Chondrocyte (in vitro differentiated cells): ENCODE measurements at places on chromosomes 16 and 17.
A peak's percentile ranks its signal among the peaks of the same experiment; 100 is the strongest.

DNA sequence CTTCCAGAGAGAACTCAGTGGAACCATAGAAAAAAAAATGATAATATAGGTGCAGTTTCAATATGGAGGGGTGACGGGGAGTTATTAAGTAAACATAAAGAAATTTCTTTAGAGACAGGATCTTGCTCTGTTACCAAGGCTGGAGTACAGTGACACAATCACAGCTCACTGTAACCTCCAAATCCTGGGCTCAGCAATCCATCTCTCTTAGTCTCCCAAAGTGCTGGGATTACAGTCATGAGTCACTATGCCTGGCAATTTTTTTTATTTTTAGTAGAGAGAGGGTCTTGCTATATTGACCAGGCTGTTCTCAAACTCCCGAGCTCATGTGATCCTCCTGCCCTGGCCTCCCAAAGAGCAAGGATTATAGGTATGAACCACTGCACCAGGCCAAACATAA is 48.8 kb downstream of the NLRC5 start:
- DNase-seq = no peak

- DNase-seq = no peak
Observed at GRCh38 chr16:66064801-66065530, 301.5 kb upstream of the CDH5 start.

DNA sequence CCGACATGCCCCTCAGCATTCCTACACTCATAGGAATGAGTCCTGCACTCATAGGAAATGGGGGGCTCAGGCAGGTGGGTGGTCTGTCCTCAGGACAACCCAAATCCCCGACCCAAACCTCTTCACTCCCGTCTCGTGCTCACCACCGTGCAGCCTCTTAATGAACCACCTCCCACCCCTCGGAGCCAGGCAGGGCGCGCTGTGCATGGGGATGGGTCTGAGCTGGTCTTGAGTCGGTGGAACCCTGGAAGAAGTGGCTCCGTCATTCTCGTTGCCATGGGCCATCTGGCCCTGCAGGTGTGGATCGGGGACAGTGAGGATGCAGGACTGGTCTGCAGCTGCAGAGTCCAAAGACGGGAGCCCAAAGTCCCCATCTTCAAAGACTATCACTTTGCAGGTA is 6.4 kb upstream of the RAB40B start:
- DNase-seq = no peak

GRCh38 chr17:42985225-42985624 is 4.9 kb downstream of the RUNDC1 start:
- DNase-seq = no peak

GRCh38 chr17:78915872-78916632 is 9.1 kb downstream of the TIMP2 start:
- no peak for DNase-seq

DNA sequence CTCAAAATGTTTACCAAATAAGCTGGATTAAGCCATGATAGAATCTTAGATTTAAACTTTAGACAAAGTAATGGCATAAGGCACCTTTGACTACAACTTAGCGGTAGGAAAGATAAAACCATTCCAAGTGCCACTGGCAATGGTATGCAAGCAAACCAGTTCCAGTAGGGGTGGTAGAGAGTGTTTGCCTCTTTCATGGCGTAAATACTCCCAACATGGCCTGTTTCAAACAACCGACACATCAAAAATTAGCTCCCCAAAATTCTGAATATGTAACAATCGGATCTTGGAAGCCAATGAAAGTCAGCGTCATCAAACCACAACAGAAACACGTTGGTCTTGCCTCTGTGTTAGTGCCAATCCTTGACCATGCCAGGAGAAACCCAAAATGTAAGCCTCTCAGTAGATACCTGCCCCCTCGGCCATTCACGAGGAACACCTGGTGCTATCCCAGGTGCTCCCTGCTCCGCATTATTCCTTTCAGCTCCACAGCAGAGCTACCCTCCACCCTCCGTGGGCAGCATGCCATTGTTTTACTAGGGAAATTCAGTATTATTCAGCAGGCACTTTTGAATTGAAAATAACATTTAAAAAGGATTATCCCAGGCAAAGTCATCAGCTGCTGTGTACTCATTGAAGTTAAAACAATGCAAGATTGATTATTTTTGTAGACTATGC is 307.8 kb upstream of the CDH11 start:
- no peak for DNase-seq

DNA sequence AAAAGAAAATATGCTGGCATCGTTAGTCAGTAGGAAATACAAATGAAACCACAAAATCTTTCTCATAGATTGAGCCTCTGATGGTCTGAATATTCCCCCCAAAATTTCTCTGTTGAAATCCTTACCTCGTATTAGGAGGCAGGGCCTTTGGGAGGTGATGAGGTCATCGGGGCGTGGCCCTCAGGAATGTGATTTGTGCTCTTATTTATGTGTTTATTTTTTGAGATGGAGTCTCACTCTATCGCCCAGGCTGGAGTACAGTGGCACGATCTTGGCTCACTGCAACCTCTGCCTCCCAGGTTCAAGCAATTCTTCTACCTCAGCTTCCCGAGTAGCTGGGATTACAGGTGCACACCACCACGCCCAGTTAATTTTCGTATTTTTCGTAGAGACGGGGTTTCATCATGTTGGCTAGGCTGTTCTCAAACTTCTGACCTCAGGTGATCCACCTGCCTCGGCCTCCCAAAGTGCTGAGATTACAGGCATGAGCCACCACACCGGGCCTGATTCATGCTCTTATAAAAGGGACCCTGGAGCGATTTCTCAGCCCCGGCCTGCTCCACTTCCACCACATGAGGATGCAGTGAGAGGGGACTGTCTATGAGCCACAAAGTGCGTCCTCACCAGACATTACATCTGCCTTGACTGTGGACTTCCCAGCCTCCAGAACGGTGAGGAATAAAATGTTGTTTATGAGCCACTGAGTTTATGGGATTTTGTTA is 53.1 kb downstream of the DNAH17 start:
- peak; percentile 6 for DNase-seq

GRCh38 chr16:47978491-47979163 is 177.2 kb downstream of the ABCC12 start:
- no peak for DNase-seq

DNA sequence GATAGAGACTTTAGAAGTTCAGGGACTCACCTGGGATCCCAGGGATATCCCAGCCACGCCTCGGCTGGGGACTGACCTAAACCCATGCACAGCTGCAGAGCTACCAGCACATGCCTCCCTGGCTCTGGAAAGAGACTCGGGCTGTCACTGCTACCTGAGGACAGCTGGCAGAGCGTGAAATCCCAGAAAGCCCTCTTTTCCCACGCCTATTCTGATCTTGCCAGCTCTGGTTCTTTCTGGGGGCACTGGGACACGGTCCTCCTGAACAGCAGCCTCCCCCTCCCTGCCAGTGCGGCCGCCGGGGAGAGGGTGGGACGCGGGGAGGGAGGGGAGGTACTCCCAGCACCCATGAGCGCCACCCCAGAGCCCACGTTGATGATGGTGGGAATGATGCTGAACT is 10.8 kb downstream of the P2RX5 start:
- DNase-seq = no peak

GRCh38 chr16:85524365-85524629 is 88.8 kb upstream of the GSE1 start:
- no peak for DNase-seq

GRCh38 chr17:49259663-49260010 is 29.1 kb upstream of the PHOSPHO1 start:
- no peak for DNase-seq

- peak; percentile 48 for DNase-seq
Observed at GRCh38 chr17:27541301-27542023, 85.2 kb downstream of the KSR1 start.

DNA sequence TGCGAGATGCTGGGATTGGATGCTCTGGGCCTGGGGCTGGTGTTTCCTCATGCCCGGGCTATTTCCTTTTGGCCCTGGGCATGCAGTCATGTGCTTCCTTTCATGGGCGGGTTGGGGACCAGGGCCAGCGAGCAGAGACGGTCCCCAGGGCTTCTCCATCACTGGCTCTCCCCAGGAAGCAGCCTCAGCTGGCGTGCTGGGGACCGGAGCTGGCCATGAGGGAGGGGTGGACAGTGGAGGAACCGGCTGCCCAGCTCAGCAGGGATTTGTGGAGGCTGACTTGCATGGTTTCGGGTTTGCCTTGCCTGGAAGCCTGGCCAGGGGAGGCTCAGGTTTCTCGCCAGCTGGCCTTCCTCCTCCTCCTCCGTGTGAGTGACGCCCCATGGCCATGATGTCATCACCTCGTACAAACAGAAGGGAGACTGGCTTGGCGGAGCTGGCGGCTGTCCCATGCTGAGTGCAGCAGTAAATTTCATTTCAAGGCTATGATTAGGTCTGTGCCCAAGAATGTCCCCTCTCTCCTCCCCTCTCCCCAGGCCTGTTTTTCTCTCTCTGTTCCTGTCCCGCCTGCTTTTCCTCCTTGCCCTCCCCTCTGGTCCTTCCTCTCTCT is 8.9 kb upstream of the TIMP2 start:
- peak; percentile 96 for DNase-seq

- no peak for DNase-seq
Observed at GRCh38 chr16:68662035-68662434, 16.9 kb downstream of the CDH3 start.

GRCh38 chr17:18122990-18123753 is 14.6 kb downstream of the MYO15A start:
- no peak for DNase-seq

DNA sequence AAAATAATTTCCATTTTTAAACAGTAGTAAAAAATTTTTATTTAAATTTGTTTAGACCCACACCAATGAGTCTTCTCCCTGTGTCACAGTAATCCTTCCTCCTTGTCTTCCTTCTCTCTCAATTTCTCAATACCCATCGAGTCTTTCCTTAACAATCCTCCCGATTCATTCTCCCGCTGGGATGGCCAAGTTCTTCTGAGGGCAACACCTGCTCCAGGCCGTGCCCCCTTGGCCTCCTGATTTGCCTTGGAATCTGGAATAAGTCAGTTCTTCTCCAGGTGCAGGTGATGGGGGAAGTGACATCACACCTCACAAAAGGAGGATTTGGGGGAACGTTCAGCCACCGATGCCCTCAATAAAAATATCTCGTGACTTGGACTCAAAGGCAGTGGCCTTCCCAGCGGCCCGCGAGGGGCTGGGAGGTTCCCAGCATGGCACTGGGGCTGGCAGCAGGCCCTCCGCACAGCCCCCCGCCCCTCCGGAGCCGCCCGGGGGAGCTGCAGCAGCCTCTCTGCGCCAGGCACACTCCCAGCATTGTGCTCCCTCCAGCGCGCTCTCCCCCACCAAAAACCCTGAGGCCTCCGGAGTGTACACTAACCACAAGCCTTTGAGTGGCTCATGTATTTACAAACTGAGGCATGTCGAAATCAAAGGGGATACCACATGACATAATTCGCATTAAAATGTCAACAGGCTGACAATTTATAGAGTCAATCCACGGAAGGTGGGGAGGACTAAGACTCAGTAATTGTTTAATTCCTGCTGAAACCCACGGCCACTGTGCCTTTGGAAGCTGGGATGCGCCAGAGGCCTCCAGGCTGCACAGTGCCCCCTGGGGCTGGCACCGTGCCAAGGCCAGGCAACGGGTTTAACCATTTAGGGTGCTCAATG is 120.5 kb downstream of the ZFHX3 start:
- no peak for DNase-seq
